ENCODE measurements at places on chromosomes 12 and 14.

GRCh38 chr12:41683023-41683422 is 461.7 kb downstream of the GXYLT1 start:
- DNase-seq: no peak

DNA sequence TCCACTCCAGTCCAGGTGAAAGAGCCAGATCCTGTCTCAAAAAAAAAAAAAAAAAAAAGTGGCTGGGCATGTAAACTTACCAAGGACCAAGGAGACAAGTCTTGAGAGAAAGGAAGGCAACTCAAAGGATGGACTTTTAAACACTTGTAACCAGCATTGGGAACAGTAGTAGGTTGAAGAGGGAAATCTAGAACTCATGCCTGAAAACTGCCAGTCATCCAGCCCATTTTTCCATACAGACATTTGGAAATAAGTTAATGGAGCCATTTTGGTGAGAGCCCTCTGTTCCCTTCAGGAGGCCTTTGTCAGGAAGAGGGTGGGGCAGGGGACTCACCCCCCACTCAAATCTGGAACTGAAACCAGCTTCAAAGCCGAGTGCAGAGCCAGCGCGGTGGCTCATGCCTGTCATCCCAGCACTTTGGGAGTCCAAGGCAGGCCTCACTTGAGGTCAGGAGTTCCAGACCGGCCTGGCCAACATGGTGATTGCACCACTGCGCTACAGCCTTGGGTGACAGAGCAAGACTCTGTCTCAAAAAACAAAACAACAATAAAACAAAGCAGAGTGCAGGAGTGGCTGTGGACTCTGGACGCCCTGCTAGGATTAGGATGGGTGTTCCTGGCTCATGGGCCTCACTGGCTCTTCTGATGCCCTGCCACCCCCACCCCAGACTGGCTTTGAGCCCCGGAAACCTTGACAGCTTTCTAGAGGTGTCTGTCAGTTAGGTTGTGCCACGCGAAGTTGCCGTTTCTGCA is 1.6 kb upstream of the MLXIP start:
- DNase-seq: no peak

GRCh38 chr12:42015051-42015461 is 129.6 kb downstream of the GXYLT1 start:
- DNase-seq: no peak

GRCh38 chr12:56517854-56518253 is 3.8 kb upstream of the RBMS2 start:
- DNase-seq: no peak

- DNase-seq: no peak
Observed at GRCh38 chr12:131057211-131057721, 103.6 kb downstream of the ADGRD1 start.

- DNase-seq: no peak
Observed at GRCh38 chr12:25979059-25979458, 20.6 kb downstream of the RASSF8 start.

- DNase-seq: no peak
Observed at GRCh38 chr14:55401751-55402150, 9.9 kb downstream of the ATG14 start.

DNA sequence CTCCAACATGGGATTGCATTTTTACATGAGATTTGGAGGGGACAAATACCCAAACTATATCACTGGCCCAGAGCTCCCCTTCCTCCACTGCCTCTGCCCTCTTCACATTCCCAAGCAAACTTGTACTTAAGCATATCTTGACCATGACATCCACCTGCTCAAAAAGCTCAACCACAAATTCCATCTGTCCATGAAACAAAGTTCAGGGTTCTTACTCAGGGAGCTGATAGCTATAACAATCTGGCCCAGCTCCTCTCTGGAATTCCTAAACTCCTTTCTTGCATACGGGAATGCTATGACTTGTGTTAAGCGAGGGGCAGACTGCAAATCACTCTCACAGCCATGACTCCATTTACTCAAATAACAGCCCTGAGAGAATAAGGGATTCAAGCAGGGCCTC is 152.1 kb downstream of the GALC start:
- DNase-seq: no peak

DNA sequence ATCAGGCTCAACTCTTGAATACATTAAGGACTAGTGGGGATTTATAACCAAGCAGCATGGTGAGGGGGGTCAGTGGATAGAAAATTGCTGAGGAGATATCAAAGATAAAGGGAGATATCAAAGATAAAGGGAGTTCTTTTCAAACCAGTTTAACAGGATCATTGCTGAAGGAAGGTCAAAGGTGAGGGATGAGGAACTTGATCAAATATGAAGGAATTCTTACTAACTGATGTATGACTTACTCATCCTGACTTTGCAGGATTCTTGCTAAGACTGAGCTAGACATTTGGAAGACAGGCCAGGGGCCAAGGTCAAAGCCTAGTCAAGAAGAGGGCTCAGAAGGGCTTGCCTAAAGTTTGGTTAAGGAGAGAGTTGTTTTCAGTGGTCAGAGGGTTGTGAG is 4.8 kb downstream of the ABHD4 start:
- DNase-seq: peak; percentile 65

DNA sequence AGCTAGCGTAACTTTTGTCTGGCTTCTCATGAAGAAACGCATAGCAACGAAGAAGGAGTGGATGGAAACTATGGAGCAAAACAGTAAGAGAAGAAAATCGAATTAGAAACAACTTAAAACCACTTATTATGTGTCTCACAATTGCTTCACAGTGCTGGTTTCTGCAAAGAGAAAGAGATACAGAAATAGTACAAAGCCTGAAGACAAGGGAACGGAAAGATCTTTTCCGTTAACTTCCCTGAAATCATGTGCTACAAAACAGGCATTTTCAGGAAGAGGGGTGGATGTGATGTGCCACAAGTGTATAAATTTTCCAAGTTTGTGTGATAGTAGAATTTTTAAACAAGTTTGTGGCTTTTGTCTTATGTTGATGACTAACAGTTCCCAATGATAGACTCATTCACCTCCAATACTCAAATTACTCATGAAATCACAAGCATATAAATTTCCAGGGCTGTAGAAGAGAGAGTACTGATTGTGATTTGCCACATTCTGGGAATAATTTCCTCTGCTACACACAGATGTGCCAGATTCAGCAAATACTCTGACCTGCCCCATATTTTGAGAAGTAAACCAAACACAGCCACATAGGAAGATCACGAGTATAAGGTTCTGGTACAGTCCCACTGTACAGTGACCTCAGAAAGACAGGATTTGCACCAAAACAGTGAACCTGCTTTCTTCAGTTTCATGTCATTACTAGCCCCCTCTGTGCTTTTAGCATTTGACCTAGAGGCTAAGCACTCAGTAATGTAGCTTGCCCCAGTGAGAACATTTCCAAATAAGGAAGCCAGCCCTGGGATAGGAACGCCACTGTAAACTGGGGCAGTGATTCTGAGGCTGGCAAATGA is 41.4 kb upstream of the PPFIA2 start:
- DNase-seq: peak; percentile 71

- DNase-seq: no peak
Observed at GRCh38 chr12:111270239-111270638, 98.7 kb downstream of the PHETA1 start.

GRCh38 chr12:7801460-7801859 is 12.3 kb downstream of the NANOG start:
- no peak for DNase-seq

DNA sequence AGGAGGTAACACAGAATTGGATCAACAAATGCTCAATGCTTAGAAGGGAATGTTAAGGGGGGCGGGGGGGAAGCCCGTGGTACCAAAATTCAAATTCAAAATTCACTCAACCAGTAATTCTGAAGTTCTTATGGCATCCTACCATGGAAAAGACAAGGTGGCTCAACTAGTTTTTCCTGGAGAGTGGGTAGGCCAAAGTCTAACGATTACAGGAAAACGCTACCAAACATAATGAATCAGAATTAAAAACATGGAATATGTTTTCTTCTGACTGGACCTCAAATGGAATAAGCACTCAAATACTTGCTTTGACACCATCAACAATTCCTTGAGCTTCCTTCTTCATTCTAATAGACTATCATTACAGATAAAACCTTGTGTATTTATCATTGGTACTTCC is 2.3 kb downstream of the NACA start:
- no peak for DNase-seq

GRCh38 chr12:72017054-72017651 is 78.5 kb downstream of the TPH2 start:
- peak; percentile 70 for DNase-seq
